ENCODE measurements at places on chromosomes 1 and 21. TPM values are rescaled to one million over a fixed set of nuclear protein-coding genes. Genes with fewer than 3 reads are reported as not detected.

PTGFR gene
- not detected for total RNA-seq

PPP1R15B gene
- 31.9 TPM for total RNA-seq

LCE6A gene
- not detected for total RNA-seq

FLG2 gene
- total RNA-seq, result not detected

EXTL1 gene
- not detected for total RNA-seq

PSMB4 gene
- total RNA-seq, result 385 TPM

TDRD10 gene
- not detected for total RNA-seq

FAM151A gene
- 0.15 TPM for total RNA-seq

PLEKHN1 gene
- 4.2 TPM for total RNA-seq

FCRL3 gene
- total RNA-seq, result not detected

ATP1A2 gene
- total RNA-seq, result 0.13 TPM

SLAMF6 gene
- total RNA-seq, result not detected

NT5C1A gene
- not detected for total RNA-seq

ARHGAP29 gene
- total RNA-seq, result 15.4 TPM

HSF2BP gene
- total RNA-seq, result 1.5 TPM

SERPINC1 gene
- total RNA-seq, result not detected

CRYAA gene
- not detected for total RNA-seq

TRIM33 gene
- 12.7 TPM for total RNA-seq

CYP4A11 gene
- not detected for total RNA-seq

RHOU gene
- total RNA-seq, result 4.3 TPM

CHI3L1 gene
- total RNA-seq, result not detected

HAPLN2 gene
- 0.20 TPM for total RNA-seq

CDC7 gene
- 5.9 TPM for total RNA-seq

KRTAP20-4 gene
- not detected for total RNA-seq

ARHGEF11 gene
- total RNA-seq, result 15.3 TPM

KRTAP13-2 gene
- total RNA-seq, result not detected

RNU1-3 gene
- total RNA-seq, result not detected

ZRANB2 gene
- 23.1 TPM for total RNA-seq

FAM72D gene
- 6.9 TPM for total RNA-seq

ZNF593OS gene
- not detected for total RNA-seq

LRRC8C gene
- 14.7 TPM for total RNA-seq

FALEC gene
- not detected for total RNA-seq

HSPA6 gene
- total RNA-seq, result 1.1 TPM

GJB3 gene
- 9.5 TPM for total RNA-seq

RIMKLA gene
- 0.50 TPM for total RNA-seq

MAP1LC3C gene
- total RNA-seq, result not detected

OPTC gene
- not detected for total RNA-seq

RBM11 gene
- total RNA-seq, result not detected

PRKAB2 gene
- total RNA-seq, result 7.7 TPM

CLCNKA gene
- total RNA-seq, result not detected

APOBEC4 gene
- total RNA-seq, result not detected

WNT4 gene
- 0.12 TPM for total RNA-seq

LIPI gene
- total RNA-seq, result not detected

TRIM17 gene
- not detected for total RNA-seq

ETV3L gene
- not detected for total RNA-seq

GCSAML gene
- total RNA-seq, result not detected

LDLRAD1 gene
- not detected for total RNA-seq

FOXD3 gene
- 0.75 TPM for total RNA-seq

ADAMTS1 gene
- total RNA-seq, result 0.15 TPM

FGR gene
- total RNA-seq, result not detected

VHLL gene
- total RNA-seq, result not detected

SPRR1A gene
- not detected for total RNA-seq

CFHR1 gene
- 0.23 TPM for total RNA-seq

GJA4 gene
- not detected for total RNA-seq

TCEA3 gene
- total RNA-seq, result 0.42 TPM

CRYZ gene
- 64.0 TPM for total RNA-seq

ADORA1 gene
- total RNA-seq, result 1.0 TPM

PAQR6 gene
- total RNA-seq, result 3.4 TPM

DAP3 gene
- 111 TPM for total RNA-seq

Data from A549 treated with ZK216348 at 1 μM for 4 hours (cell line).